ENCODE measurements at places on chromosomes 13 and 19.

- DNase-seq = no peak
Observed at GRCh38 chr19:17323964-17324332, 10.7 kb downstream of the ANO8 start.

- DNase-seq = no peak
Observed at GRCh38 chr19:19054939-19055440, 8.8 kb upstream of the SLC25A42 start.

DNA sequence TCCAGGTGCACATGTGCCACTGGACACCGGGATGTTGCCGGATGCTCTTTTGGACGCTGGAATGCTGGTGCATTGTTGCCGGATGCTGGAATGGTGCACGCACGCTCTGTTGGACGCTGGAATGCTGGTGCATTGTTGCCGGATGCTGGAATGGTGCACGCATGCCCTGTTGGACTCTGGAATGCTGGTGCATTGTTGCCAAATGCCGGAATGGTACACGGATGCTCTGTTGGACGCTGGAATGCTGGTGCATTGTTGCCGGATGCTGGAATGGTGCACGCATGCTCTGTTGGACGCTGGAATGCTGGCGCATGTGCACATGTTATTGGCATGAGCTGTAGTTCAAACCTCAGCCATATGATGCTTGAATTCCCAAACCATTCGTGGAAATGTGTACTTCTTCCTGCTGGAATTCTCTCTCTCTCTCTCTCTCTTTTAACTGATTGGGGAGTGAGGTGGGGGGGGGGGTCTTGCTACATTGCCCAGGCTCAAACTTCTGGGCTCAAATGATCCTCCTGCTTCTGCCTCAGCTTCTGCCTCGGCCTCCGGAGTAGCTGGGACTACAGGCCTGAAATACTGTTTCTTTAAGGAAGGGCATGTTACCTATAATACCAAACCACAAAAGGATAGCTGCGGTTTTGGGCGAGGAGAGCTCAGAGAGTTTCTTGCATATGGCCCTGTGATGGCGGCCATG lies 1.2 kb upstream of the MCF2L start:
- DNase-seq = no peak

DNA sequence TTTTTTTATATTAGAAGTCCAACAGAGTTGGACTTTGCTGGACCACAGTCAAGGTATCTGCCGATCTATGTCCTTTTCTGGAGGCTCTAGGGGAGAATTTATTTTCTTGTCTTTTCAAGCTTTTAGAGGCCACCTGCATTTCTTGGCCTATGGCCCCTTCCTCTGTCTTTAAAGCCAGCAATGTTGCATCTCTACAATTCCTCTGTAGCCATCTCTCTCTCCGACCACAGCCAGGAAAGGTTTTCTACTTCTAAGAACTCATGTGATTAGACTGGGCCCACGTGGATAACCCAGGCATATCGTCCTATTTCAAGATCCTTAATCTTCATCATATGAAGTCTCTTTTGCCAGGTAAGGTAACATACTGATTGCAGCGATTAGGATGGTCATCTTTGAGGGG lies 43.5 kb upstream of the RGCC start:
- DNase-seq = peak; percentile 25

- DNase-seq = no peak
Observed at GRCh38 chr19:40741527-40742390, 8.5 kb downstream of the ACTMAP start.

DNA sequence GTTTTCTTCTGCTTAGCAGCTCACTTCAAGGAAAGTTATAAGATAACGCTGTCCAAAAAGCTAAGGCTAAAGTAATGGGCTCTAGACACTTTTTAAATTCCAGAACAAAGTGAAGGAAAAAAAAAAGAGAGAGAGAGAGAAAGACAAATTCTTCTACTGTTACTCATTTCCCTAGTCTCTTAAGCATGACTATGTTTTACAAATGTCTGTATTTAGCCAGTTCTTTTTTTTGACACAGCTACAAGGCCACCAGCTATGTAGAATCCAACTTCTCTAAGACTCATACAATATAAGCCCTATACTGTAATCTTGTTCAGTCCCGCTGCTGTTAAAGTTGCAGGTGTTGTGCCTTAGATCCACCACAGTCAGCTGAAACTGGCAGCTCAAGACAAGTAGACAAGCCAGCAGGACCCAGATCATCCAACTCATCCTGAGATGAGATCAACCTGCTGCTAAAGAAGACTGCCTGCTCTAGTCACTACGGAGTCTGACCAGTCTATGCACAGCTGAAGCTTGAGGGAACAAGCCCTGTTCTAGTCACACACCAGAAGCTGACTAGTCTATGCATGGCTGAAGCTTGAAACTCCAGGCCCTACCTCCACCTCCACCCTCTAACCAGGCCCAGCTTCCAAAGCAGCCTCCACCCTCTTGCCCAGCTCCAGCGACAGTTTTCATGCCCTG lies 10.3 kb upstream of the ZNF83 start:
- DNase-seq = no peak

DNA sequence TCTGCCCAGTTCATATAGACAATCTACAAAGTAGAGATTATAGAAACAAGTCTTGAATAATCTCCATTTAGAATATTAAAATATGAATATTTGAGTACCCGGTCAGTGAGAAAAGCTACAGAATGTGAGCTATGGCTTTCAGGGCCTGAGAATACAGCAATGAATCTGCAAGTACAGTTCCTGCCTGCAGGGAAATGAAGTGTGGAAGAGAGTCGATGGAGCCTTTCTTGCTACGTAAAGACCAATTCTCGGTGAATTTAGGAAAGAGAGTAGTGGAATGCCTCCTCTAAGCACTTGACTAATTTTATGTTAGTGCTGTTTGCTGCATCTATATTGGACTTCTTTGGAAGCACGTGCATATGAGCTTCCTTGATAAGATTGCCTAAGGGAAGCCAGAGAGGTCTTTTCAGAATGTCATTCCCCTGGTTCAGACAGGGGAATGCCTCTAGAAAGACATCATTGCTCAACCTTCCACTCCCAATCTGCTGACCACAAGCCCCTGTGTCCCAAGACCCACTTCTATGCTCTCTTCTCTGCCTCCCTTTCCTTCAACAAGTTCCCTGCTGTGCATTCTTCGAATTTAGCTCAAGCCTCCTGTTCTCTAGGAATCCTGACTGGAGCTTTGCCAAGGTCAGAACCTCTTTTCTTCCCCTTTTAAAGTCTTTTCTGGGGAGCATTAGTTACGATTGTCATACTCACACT lies 41.9 kb downstream of the GPC6 start:
- DNase-seq = no peak

DNA sequence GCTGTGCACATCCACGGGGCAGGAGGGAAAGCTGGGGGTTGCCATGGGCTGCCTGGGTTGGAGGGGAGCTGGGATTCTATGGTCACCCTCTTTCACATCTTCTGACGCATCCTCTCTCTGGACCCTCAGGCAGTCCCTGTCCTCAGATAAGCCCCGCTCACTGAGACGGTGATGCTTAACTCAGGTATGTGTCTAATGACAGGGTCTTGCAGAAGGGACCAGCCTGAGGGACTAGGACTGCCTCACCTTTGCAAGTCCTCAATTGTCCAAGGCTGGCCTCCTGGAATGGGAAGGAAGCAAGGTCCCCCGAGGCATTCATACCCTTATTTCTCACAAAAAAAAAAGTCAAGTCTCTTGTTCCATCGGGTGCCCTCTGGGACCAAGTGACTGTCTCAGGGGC lies 37.7 kb upstream of the CCNE1 start:
- no peak for DNase-seq

GRCh38 chr19:39409208-39410016 lies 2.8 kb downstream of the ZFP36 start:
- DNase-seq = peak; percentile 92

DNA sequence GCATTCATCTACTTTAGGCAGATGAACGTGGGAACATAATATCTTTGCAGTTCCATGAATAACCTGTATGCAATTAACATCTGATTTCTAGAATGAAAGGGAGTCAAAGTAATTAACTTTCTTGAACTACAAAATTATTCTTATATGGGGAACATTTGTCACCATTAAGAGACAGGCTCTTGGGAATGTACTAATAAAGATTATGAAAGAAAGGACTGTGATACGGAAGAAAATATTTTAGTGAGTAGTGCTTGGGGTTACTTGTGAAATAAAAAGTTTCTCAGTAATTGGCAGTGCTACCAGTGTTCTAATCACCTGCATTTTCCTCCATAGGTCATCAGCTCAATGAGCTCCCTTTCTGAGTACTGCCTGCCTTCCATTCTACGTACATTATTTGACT lies 85.4 kb downstream of the FRY start:
- no peak for DNase-seq

- DNase-seq = no peak
Observed at GRCh38 chr19:45100846-45101252, 7.9 kb downstream of the PPP1R37 start.

DNA sequence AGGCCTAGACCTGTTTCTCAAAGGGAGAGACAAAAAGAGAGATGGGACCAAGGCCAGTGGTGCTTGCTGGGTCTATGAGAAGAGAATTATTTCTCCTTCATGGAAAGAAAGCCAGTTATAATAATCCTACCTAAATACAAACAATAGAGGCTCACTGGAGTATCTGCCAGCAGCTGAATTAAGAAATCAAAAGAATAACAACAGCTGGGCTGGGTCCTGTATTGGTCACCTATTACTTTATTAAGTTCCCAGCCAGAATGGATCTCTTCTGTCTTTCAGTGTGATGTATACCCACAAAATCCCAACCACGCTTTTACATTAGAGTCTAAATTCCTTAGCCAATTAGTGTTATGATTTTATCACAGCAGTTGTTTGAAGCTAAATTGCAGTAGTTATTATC lies 297.8 kb upstream of the DACH1 start:
- DNase-seq = no peak

DNA sequence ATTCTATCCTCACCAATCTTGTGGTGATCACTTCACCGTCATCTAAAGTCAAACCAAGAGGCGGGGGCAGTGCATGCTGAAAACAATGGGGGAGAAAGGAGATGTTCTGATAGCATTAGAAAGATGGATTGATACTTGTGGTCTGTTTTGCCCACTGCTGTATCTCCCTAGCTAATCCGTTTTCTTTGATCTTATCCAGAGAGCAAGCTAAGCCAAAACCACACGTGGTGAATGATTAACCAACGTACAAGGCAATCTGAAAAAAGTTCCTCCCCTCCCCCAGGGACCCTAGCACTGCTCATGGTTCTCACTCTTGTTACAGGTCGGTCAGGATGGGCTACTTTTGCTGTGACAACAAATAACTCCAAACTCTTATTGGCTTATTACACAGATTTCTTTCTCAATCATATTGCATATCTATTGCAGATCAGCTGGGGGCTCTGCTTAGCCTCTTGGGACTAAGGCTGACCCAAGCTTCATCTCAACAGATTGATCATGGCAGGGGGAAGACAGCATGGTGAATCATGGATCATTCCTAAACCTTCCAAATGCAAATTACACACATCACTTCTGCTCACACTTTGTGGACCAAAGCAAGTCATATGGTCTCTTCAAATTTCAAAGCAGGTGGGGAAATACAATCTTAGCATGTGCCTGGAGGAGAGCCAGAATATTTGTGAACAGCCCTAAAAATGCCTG lies 11.9 kb upstream of the C13orf42 start:
- DNase-seq = no peak

GRCh38 chr19:37920591-37921450 lies 13.8 kb downstream of the SIPA1L3 start:
- DNase-seq = no peak

DNA sequence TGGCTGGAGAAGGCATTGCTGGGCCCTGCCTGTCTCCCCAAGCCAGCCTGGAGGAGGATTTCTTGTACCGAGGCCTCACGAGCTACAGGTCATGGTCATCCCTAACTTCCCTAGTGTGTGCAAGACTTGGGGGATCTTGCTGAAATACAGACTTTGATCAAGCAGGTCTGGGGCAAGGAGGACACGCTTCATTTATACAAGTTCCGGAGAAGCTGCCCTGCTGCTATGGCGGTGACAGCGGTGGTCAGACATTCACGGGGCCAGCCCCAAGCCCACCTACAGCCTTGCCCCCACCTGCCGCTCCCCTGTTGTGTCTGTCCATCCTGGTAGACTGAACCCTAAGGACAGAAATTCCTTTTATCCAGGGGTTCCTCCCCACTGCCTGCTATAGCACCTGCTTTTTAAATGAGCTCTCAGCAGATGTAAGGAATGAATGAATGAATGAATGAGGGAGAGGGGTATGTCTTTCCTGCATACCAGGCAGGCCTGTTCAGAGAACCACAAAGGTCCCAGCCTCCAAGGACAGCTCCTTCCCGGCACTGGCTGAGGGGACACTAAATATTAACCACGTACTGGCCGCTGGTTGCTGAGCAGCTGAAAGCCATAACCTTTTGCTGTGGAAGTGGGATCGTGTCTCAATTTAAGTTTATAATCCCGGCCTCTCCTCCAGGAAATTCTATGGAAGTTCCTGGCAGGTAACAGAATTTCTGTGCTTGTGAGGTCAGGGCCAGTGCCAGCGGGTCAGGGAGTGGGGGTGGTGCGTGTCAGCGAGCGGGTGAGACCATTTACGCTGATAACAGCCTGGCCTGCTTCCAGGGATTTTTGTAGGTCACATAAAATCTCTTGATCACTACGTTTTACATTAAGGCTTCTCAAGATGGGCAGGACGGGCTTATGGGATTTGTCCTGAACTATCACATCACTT lies 27.1 kb downstream of the TSSK6 start:
- no peak for DNase-seq

- DNase-seq = no peak
Observed at GRCh38 chr19:2325281-2326046, 2.9 kb downstream of the LSM7 start.

- DNase-seq = no peak
Observed at GRCh38 chr13:75263741-75264407, 218.1 kb downstream of the TBC1D4 start.

- no peak for DNase-seq
Observed at GRCh38 chr13:41821238-41821594, 139.7 kb downstream of the VWA8 start.

GRCh38 chr19:50534478-50534877 lies 20.8 kb upstream of the ASPDH start:
- no peak for DNase-seq

DNA sequence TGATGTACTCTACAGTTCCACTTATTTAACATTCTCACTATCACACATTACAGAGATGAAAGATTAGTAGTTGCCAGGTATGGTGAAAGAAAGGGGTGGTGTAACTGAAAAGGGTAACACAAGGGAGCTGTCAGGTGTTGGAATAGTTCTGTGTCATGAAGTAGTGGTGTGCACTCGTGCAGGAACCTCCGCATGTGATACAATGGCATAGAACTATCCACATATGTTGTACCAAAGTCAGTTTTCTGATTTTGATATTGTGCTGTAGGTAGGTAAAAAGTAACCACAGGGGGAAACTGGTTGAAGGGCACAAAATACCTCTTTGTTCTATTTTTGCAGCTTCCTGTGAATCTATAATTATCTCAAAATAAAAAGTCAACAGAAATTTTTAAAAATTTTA lies 24.4 kb upstream of the RPL21 start:
- no peak for DNase-seq

Data from osteocyte (in vitro differentiated cells).